ENCODE measurements at places on chromosomes 6 and 20.

GRCh38 chr6:90146921-90147649, 149.6 kb downstream of the BACH2 start:
- no peak for DNase-seq

GRCh38 chr20:48414786-48415185, 413.0 kb downstream of the PREX1 start:
- no peak for DNase-seq

- peak; percentile 51 for DNase-seq
Measured at GRCh38 chr6:80133020-80133419, 26.5 kb downstream of the BCKDHB start.

GRCh38 chr6:133632206-133632605, 256.7 kb upstream of the TCF21 start:
- DNase-seq: no peak

- DNase-seq: peak; percentile 20
Measured at GRCh38 chr6:71012866-71013469, 56.1 kb upstream of the B3GAT2 start.

- DNase-seq: no peak
Measured at GRCh38 chr6:55917751-55918415, 42.5 kb upstream of the BMP5 start.

GRCh38 chr20:54126806-54127655, 46.8 kb downstream of the CYP24A1 start:
- DNase-seq: no peak

GRCh38 chr20:38275815-38276550, 15.4 kb upstream of the KIAA1755 start:
- peak; percentile 38 for DNase-seq

DNA sequence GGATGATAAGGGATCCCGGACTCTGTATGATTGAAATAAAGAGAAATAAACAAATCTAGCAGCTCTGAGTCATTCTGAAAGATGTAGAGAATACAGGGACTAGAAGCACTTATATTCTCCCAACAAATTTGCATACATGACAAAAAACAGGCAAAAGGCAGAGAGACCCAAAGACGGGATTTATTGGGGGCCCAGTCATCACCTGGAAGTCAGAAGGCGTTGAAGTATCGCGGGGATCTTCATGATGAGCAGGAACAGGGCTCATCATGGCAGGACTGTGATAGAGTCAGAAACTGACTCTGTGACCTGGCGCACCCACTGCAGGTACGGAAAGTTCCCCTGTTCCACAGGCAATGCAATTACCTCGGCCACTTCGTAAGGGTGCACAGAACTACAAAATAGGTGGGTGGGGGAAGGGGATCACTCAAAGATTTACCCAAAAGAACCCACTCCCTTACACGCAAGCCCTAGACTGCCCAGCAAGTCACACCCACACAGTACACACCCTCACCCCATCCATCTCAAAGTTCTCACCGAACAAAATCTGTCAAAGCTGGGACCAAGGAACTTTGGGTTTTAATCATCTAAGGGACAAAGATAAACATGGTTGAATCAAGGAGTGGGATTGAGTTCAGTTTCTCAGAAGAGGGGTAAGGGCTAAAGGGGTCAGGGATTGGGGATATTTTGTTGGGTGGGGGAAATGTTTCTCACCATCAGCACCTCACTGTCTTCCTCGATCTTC, 1.4 kb downstream of the CUTA start:
- no peak for DNase-seq

GRCh38 chr6:31396422-31397152, 6.8 kb upstream of the MICA start:
- no peak for DNase-seq

- no peak for DNase-seq
Measured at GRCh38 chr6:490251-491037, 98.9 kb downstream of the IRF4 start.

DNA sequence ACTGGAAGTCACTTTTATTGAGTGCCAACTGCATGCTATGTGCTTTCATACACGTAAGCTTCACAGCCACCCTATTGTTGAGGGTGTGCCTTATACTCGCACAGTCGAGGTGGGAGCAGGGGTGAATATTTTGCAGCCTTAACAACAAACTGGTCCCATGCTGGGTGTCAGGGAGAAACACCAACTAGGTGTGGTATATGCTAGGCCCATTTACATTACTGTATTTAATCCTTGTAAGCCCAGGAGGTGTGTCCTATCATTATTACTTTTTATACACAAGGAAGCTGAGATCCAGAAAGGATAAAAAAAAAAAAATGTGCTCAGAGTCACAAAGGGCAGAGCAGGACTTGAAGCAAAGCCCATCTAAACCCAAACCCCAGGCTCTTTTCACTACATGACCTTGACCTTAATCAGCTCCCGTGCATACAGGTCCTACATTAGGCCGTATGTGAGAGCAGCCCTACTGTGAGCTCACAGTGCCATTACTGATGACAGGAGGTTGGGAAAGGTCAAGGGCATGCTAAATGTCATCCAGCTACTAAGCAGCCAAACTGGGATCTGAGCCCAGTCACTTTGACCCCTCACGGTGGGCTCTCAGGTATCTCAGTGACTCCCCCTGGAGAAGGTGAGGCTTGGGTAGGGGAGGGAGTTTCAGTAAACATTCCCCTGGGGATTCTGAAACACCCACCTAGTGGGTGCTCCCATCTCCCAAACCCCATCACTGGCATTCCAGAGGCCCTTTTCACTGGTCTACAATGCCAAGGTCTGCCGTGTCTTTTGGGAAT, 61.7 kb downstream of the BFSP1 start:
- DNase-seq: no peak

DNA sequence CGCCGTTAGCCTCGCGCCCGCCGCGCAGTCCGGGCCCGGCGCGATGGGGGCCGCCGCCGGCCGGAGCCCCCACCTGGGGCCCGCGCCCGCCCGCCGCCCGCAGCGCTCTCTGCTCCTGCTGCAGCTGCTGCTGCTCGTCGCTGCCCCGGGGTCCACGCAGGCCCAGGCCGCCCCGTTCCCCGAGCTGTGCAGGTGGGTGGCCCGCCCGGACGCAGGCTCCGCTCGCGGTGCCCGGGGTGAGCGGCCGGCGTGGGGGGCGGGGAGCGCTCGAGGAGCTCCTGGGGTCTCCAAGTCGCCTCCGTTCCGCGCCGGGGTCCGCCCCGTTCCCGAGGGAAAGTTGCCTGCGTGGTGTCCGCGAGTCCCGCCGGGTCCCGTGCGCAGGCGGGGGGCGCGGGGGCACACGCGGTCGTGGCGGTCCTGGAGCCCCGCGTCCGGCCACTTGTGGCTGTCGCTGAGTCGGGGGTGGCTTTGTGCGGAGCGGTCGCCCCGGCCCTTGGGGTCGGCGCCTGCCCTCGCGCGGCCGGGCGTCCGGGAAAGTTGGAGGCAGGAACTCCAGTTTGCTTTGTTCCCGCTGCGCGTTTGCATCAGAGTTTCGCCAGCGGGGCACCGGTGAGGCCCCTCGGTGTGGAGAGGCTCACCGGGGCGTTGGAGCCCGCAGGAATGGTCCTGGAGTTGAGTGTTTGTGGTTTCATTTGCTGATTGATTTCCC, 476 bp downstream of the IGF2R start:
- no peak for DNase-seq

GRCh38 chr20:47984437-47984836, 199.2 kb upstream of the SULF2 start:
- no peak for DNase-seq

DNA sequence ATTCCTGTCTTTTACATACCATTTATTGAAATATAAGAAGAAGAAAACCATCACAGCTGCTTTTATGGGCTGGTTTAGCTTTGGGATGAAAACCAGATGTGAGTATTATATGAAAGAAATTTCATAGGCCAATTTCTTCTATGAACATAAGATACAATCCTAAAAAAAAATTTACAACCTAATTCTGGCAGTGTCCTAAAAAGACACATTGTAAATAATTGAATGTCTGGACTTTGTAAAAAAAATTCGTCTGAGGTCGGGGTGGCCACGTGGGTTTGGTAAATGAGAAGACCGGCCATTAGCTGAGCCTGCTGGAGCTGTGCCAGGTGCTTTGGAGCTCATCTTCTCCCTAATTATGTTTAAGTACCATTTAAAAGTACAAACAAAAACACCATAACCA, 26.8 kb downstream of the DACT2 start:
- no peak for DNase-seq

GRCh38 chr20:13312300-13312699, 91.2 kb downstream of the ISM1 start:
- DNase-seq: no peak

GRCh38 chr6:150413781-150414281, 45.0 kb downstream of the IYD start:
- no peak for DNase-seq

GRCh38 chr6:138161338-138162110, at the start of gene ARFGEF3:
TSS of gene ARFGEF3 (plus strand) at chr6:138161939. CDS start at chr6:138162087, 148 bp downstream.
- no peak for DNase-seq

DNA sequence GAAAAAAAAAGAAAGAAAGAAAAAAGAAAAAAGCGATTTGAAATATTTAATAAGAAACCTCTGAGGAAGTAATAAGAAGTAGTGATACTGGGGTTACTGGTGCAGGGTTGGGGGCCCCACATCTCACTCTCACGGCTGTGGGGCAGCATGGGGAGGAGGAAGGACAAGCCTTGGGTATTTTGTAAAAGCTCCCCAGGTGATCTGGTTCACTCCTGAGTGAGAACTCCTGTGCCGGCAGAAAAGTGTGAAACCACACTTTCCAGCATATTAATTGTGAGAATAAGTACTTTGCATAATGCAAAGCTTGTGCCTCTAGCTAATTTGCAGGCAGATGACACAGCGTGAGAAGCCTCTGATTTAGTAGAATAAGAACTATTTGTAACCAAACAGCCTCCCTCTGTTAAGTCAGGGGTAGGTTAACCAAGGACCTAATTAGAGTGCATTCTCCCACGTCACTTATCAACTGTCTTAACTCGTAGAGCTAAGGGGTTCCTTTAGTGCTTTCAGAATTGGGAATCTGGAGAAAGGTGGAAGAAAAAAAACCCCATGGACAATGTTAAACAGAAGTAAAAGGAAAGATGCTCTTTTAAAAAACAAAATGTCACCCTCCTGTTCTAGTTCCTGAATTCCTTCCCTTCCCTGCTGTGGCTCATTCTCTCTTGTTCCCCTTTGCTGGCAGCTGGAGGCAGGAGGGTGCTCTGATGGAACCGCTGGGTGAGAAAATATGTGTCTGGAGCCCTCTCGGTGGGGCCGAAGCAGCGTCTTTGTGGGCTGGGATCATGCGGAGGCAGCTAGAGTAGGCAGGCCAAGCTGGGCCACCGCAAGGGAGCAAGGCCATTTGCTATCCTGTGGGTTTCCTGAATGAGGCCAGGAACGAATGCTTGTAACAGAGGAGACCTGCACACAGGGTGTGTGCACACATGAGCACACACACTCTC, 108.7 kb downstream of the FYN start:
- no peak for DNase-seq

- no peak for DNase-seq
Measured at GRCh38 chr6:163826629-163827028, 412.1 kb downstream of the QKI start.

- no peak for DNase-seq
Measured at GRCh38 chr6:105897131-105897530, 189.0 kb upstream of the PRDM1 start.

- DNase-seq: no peak
Measured at GRCh38 chr6:14919038-14919670, 326.7 kb upstream of the JARID2 start.

- peak; percentile 42 for DNase-seq
Measured at GRCh38 chr6:4055420-4056041, 23.4 kb downstream of the FAM217A start.

- no peak for DNase-seq
Measured at GRCh38 chr6:106110164-106110826, 24.2 kb downstream of the PRDM1 start.

GRCh38 chr20:9482180-9482579, 32.2 kb upstream of the LAMP5 start:
- DNase-seq: no peak

DNA sequence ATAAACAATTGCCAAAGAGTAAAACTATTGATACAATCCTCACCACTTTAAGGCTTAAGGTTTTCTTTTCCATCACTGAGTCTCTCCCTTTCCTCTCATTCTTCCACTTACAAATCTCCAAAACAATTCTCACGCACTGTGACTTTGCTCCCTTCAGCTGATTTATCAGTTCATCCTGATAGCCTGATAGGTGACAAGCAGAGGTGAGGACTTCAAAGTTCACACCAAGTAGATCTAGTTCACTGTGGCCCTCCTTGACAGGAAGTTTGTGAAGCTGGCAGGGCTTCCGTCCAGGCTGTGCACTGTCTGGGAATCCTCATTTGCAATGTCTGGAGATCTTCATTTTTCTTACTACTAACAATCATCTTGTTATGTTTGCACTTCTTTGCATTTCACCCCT, 35.2 kb upstream of the POU5F1 start:
- no peak for DNase-seq

DNA sequence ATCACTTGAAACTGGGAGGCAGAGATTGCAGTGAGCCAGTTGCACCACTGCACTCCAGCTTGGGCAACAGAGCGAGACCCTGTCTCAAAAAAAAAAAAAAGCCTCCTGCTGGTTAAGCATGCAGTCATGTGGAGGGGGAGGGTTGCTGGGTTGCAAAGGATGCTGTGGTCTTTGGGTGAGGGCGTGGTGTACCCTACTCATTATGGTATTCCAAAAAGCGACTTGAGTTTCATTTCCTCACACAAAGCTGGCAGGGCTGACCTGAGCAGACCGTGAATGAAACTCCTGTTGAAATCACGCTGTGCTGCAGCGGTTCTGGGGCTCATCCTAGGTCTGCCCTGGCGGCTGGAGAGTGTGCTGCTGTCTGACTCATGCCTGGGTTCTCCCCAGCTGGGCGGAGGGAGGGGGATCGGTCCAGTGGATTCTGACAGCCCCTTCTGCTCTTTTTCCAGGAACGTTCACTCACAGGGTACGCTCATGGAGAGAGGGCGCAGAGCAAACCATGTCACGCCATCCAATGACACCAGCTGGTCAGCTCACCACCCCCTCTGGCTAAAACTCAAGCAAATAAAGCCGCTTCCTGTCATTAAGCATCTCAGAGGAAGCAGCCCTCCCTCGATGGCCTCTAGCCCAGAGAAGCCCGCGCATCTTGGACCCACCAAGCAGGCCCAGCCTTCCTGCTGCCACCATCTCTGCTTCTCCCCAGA, 166.2 kb downstream of the SCML4 start:
- no peak for DNase-seq

- no peak for DNase-seq
Measured at GRCh38 chr6:13338038-13338437, 9.7 kb upstream of the TBC1D7 start.

DNA sequence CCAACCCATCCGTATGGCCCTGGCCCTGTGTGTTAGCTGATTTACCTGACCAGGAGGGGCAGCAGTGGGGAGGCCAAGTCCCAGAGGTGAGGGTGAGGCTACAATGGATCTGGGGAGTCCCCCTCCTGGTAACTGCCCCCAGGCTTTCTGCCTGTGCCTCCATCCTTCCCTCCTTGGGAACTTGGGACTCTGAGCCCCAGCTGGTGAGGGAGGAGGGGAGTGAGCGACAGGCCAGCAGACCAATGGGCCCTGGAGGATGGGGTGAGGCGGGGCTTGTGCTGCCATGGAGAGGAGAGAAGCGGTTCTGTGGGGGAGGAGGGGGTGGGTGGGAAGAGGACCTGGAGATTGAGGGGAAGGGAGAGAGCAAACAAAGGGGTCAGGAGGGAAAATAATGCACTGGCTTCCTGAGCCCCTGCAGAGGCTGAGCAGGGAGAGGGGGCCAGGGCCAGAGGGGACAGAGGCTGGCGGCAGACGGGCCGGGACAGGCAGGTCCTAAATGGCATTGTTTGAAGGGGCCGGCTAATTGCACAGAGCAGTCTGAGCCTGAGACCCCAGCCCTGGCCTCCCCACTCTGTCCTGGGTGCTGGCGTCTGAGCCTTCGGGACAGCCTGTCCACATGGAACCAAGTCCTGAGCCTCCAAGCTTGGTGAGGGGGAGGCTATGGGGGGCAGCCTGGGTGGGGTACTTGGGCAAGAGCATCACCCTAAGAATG, 17.5 kb downstream of the DNMT3B start:
- DNase-seq: no peak

GRCh38 chr6:2502998-2503674, 247.6 kb downstream of the MYLK4 start:
- no peak for DNase-seq
